ENCODE measurements at places on chromosomes 4 and X.
A peak's percentile ranks its signal among the peaks of the same experiment; 100 is the strongest.

GRCh38 chr4:61485056-61485455 lies 284.9 kb downstream of the ADGRL3 start:
- DNase-seq = no peak

GRCh38 chrX:93422693-93423092 lies 250.7 kb downstream of the NAP1L3 start:
- DNase-seq = no peak

DNA sequence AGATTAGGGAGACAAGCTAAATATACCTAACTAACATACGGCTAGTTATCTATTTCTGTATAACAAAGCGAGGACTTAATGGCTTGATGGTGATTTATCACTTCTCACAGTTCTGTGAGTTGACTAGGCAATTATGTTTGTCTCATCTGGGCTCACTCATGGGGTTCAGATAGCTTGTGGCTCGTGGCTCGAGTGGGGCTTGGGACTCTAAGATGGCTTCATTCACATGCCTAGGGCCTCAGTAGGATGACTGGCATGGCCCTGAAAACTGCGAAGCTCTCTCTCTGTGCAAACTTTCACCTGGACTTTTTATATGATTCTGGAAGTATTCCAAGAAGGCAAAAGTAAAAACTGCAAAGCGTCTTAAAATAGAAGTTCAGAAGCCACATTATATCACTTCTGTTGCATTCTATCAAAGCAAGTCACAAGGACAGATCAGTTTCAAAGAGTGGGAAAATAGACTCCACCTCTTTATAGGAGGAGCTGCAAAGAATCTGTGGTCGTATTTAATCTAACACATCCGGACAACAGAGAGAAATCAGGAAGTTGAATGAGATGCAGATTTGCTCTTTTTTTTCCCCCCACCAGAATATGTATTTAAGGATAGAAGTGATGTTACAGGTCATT lies 491.2 kb downstream of the INPP4B start:
- no peak for DNase-seq

DNA sequence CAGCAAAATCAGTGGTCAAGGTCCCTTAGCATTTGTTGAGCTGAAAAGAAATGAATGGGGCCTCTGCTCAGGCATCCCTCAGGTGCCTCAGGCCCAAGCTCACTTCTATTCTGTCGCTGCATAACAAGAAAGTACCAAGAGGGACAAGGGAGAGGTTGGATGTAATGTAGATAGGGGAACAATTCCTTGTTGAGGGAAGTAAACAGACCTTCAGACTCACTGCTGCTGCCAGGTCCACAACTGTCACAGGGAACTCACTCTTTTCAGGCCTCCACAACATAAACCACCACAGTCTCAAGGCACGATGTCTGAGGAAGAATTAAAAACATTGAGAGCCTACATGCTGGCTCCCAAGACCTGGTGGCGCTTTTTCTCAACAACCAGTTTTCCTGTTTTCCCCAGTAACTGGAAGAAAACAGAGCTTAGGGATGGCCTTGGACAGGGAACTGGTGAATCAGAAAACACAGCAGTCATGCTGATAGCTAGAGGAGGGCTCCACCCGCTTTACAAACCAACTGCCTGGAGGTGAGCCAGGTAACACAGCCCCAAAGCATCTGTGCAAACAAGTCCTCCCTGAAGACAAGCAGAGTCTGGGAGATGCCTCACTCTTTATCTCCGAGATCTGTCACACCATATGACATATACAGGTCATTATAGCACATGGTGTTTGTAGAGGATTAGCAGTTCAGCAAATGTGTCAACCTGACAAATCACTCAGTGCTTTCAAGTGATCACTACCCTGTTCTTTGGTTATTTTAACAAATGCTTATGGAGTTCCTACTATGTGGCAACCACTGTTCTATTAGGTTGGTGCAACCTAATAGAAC lies 14.3 kb upstream of the AWAT1 start:
- peak; percentile 47 for DNase-seq

- DNase-seq = no peak
Observed at GRCh38 chr4:112604589-112604988, 32.1 kb downstream of the ZGRF1 start.

- DNase-seq = no peak
Observed at GRCh38 chr4:8648816-8649630, 56.5 kb downstream of the CPZ start.

DNA sequence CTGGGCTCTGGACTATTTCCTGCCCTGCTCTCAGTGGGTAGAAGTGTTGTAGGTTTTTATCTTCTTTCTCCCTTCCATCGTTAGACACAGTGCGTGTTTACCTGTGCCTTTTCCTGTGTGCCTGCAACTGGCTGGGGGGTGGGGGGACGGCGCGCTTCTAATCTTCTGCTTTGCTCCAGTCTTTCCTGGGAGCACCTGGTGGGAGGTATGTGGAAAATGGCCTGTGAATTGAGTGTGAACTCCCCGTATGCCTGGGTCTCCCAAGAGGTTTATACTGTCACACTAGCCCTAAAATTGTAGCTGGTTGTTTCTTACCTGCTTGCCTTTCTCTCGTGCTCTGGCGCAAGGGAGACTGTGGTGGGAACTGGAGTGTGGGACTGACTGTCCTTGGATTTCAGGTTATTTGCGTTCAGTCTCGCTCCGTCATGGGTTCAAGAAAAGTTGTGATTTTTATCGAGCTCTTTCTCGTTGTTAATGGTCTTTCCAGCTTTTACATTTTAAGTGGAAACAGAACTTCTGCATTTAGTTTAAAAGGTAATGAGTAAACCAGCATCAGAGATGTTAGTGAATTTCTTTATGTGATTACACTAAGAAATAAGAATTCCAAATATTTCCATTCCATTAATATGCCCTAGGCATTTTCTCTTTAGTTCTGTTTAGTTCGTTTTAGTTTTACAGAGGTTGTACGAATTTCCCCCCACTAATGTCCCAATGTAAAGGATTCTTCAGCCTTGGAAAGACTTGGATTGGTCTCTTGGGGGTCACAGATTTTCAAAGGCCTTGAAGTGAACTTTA lies 15.3 kb downstream of the MRPL1 start:
- no peak for DNase-seq

DNA sequence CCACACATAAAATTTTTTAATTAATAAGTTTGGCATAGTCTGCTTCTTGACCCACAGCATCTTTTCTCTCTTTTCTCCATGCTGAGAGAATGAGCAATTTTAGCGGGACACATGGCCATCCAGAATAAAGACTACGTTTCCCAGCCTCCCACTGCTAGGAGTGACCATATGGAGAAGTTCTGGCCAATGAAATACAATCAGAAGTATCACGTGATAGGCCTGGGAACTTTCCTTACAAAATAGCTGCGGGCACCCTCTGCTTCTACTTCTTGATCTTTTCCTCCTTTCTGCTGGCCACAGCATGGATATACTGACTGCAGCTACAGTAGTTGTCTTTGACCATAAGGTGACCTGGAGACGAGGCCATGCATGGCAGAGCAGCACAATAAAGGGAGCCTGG lies 348.0 kb downstream of the BCOR start:
- DNase-seq = no peak

- peak; percentile 69 for DNase-seq
Observed at GRCh38 chr4:8176547-8177399, 18.2 kb upstream of the ABLIM2 start.

- DNase-seq = peak; percentile 49
Observed at GRCh38 chrX:103310555-103311398, at the start of gene BEX2. Gene BEX2 (minus strand): TSS chrX:103310990. CDS start chrX:103309976, 1,014 bp downstream.

GRCh38 chr4:88696630-88697029 lies 999 bp downstream of the NAP1L5 start:
- no peak for DNase-seq

- no peak for DNase-seq
Observed at GRCh38 chr4:167721617-167722486, 370.5 kb upstream of the ANXA10 start.

DNA sequence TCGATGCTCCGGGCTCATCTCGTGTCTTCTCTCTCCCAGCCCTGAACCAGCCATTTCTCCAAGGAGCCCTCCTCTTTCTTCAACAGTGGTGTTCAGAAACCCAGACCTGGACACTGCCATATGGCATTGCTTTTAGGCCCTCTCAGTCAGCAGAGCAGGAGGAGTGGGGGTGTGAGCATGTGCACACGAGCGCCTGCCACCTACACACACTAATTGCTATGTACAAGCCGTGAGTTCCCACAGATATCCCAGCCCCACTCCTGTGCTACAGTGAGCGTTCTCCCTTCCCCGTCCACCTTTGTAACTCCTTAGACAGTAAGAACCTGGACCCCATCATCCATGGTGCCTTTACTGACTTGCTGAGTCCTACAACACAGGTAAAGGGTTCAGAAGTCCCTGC lies 53.8 kb downstream of the TNIP2 start:
- no peak for DNase-seq

GRCh38 chr4:14478504-14478903 lies 523.8 kb upstream of the CPEB2 start:
- DNase-seq = no peak

- DNase-seq = no peak
Observed at GRCh38 chr4:24511371-24512063, 72.8 kb downstream of the DHX15 start.

GRCh38 chrX:12979616-12980015 lies 4.7 kb downstream of the TMSB4X start:
- no peak for DNase-seq

DNA sequence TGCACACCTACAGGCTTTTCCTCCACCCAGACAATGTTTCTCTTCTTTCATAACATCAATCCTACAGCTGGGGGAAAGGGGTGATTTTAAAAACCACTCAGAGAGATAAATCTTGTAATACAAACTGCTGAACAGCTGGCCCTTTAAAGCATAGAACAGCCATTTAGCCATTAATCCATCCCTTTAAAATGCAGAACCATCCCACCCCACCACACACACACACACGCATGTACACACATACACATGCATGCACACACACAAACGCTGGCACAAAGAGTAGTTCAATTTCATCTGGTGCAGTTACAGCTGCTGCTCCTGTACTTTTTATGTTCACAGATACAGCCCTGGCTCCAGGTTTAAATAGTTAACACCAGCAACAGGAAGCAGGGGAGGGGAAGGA lies 426.1 kb downstream of the MID1IP1 start:
- DNase-seq = no peak

DNA sequence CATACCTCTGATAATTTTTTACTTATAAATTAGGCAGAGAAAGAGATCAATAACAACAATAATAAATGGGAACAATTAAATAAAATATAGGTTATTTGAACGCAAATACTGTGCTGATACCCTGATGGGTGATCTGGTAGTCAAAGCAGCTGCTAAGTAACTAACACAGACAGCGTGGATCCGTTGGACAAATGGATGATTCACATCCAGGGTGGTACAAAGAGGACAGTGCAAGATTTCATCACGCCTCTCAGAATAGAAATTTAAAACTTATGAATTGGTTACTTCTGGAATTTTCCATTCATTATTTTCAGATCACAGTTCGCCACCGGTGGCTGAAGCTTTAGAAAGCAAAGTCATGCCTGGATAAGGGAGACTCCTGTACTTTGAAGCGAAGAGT lies 1066.0 kb upstream of the ADGRL3 start:
- DNase-seq = no peak

- no peak for DNase-seq
Observed at GRCh38 chrX:701673-702072, 71.1 kb downstream of the SHOX start.

DNA sequence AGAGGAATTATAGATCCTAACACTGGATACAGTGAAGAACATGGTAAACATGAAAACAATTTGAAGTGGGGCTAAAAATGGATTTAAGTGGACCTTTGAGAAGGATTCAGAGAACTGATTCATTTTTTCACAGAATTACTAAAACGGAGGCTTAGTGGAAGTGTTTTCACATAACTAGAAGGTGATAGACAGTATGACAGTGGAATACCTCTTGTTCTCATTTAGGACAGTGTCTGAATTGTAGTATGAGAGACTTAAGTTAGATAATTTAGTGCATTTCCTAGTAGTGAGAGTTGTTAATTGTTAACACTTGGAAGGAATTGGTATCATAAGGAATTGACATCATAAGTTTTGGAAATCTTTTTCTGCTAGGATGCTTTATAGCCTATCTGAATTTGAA lies 64.1 kb downstream of the FIP1L1 start:
- DNase-seq = no peak

- no peak for DNase-seq
Observed at GRCh38 chrX:151793886-151794285, 59.3 kb downstream of the CNGA2 start.

GRCh38 chr4:123622572-123622971 lies 226.0 kb downstream of the SPRY1 start:
- DNase-seq = no peak

DNA sequence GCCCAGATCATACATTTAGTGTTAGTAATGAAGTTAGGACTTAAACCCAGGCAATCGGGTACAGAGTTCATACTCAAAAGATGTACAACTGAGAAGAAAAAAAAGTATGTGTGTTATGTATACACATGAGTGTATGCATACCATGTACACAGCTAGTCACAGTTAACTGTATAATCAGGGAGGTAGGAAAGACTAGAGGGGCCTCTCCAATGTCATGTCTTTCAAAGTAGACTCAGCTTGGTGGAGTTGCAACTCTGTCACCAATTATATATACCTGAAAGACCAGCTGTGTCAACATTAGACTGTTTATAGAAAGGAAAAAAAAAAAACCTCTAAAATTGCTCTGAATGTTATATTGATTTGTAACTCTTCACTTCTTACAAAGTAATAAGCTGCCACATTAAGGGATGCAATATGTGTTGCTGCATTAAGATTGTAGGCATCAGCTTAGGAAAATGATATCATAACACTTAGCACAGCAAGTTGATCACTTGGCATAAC lies 167.5 kb downstream of the DCTD start:
- DNase-seq = no peak

DNA sequence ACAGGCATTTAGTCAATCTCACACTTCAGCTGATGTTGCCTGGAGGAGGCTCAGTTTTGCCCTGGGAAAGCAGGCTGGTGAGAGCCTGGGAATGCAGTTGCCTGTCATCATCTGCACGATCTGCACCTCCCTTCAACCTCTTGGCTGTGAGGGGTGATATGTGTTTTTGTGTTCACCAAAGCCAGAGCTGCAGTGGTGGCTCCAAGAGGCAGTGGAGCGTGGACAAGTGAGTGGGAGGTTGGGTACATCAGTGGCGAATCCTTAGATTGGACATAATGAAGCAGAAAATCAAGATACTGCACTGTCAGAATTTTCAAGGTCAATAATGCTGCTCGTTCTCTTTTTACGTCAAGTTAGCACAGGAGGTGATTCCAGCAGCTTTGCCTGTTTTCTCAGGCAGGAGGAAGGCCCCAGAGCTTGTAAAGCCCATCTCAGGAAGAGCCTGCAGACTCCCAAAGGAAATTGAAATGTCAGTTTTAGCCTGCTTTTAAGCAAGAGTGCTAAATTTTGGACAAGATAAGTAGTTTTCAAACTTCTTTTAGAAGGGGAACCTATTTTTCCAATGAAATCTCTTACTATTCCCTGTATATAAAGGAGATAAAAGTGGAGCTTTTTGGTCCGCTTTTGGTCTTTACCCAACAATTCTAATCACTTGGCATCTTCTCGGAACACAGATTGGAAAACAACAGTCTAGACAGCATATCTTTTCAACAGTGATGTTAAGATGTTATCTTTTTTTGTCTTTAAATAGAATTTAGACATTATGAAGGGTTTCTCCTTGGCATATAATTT lies 92.8 kb downstream of the FRAS1 start:
- DNase-seq = no peak
